ENCODE measurements at places on chromosomes 7 and 10. TPM values are rescaled to one million over a fixed set of nuclear protein-coding genes. Genes with fewer than 3 reads are reported as not detected.

PRSS37 gene
- total RNA-seq: not detected

HOGA1 gene
- 0.50 TPM for total RNA-seq

ACBD7 gene
- 4.5 TPM for total RNA-seq

LIPN gene
- not detected for total RNA-seq

HEPACAM2 gene
- not detected for total RNA-seq

MACROH2A2 gene
- 3.9 TPM for total RNA-seq

SLC16A9 gene
- 1.2 TPM for total RNA-seq

CSTF2T gene
- 15.5 TPM for total RNA-seq

NEUROG3 gene
- not detected for total RNA-seq

PLPP4 gene
- 0.62 TPM for total RNA-seq

FLNC gene
- total RNA-seq: 286 TPM

CALD1 gene
- total RNA-seq: 609 TPM

LZTS2 gene
- 86.4 TPM for total RNA-seq

ARHGAP22 gene
- total RNA-seq: 85.7 TPM

PSD gene
- 3.9 TPM for total RNA-seq

GRM3 gene
- not detected for total RNA-seq

ZNF117 gene
- total RNA-seq: 3.9 TPM

PDE1C gene
- total RNA-seq: 0.12 TPM

LIPK gene
- not detected for total RNA-seq

ZP3 gene
- 0.55 TPM for total RNA-seq

TMEM270 gene
- total RNA-seq: not detected

SLC13A1 gene
- not detected for total RNA-seq

GBX1 gene
- not detected for total RNA-seq

ASAH2 gene
- total RNA-seq: 0.77 TPM

IGFBP1 gene
- 0.11 TPM for total RNA-seq

SCART1 gene
- total RNA-seq: 4.2 TPM

SPDYE11 gene
- not detected for total RNA-seq

UTF1 gene
- not detected for total RNA-seq

PDE6C gene
- not detected for total RNA-seq

GTF2IRD1 gene
- total RNA-seq: 31.1 TPM

CNNM1 gene
- total RNA-seq: 1.7 TPM

GIMAP2 gene
- 2.9 TPM for total RNA-seq

SEMA3D gene
- total RNA-seq: 13.4 TPM

FHIP2A gene
- total RNA-seq: 27.7 TPM

CPXM2 gene
- total RNA-seq: not detected

AGBL3 gene
- total RNA-seq: 1.00 TPM

CRPPA gene
- 1.3 TPM for total RNA-seq

HKDC1 gene
- 10.6 TPM for total RNA-seq

CDH23 gene
- total RNA-seq: 0.12 TPM

DNAJC2 gene
- total RNA-seq: 26.1 TPM

EPO gene
- total RNA-seq: not detected

LRIT1 gene
- not detected for total RNA-seq

GRID2IP gene
- not detected for total RNA-seq

DNAJC30 gene
- 2.2 TPM for total RNA-seq

Measured in uterine smooth muscle cell (primary cell).